A549 treated with RU486 at 1 μM for 4 hours (cell line): ENCODE measurements at places on chromosomes 13 and 19. TPM values are rescaled to one million over a fixed set of nuclear protein-coding genes. Genes with fewer than 3 reads are reported as not detected.

Gene GPC6
- total RNA-seq, result 3.3 to 6.1 TPM (median 5.1 TPM) in 5 replicates

Gene IZUMO4
- 0.17 to 0.66 TPM (median 0.41 TPM) in 5 replicates for total RNA-seq

Gene SEMA6B
- 4.3 to 6.9 TPM (median 6.1 TPM) in 5 replicates for total RNA-seq

Gene CYP4F2
- 0.10 to 0.43 TPM in 2 of 5 replicates, not detected in the others for total RNA-seq

Gene TGFBR3L
- 0.78 to 2.4 TPM (median 1.9 TPM) in 5 replicates for total RNA-seq

Gene CACNG8
- 0.69 to 1.5 TPM (median 1.3 TPM) in 5 replicates for total RNA-seq

Gene RXFP2
- total RNA-seq, result not detected in 5 replicates

Gene COX7A1
- total RNA-seq, result not detected in 5 replicates

Gene PALM3
- 1.3 to 2.6 TPM (median 1.9 TPM) in 5 replicates for total RNA-seq

Gene ZNF444
- total RNA-seq, result 18.1 to 32.0 TPM (median 29.4 TPM) in 5 replicates

Gene SERTAD3
- 37.9 to 45.3 TPM (median 38.7 TPM) in 5 replicates for total RNA-seq

Gene FCAR
- not detected in 5 replicates for total RNA-seq

Gene CGB5
- 0.90 to 1.4 TPM (median 1.1 TPM) in 5 replicates for total RNA-seq

Gene SAMD4B
- total RNA-seq, result 108 to 185 TPM (median 171 TPM) in 5 replicates

Gene HNRNPA1L2
- total RNA-seq, result 5.0 to 6.7 TPM (median 5.6 TPM) in 5 replicates

Gene APC2
- total RNA-seq, result 0.69 to 2.1 TPM (median 1.3 TPM) in 5 replicates

Gene ZNF850
- 0.40 to 1.1 TPM (median 0.54 TPM) in 5 replicates for total RNA-seq
